Stimulated activated CD4-positive, alpha-beta T cell treated with anti-CD3 and anti-CD28 coated beads, Interleukin-12 subunit alpha, Interleukin-12 subunit beta, amount 100 ng/mL, for 48 hours (primary cell): ENCODE measurements at places on chromosomes 3 and 15.

DNA sequence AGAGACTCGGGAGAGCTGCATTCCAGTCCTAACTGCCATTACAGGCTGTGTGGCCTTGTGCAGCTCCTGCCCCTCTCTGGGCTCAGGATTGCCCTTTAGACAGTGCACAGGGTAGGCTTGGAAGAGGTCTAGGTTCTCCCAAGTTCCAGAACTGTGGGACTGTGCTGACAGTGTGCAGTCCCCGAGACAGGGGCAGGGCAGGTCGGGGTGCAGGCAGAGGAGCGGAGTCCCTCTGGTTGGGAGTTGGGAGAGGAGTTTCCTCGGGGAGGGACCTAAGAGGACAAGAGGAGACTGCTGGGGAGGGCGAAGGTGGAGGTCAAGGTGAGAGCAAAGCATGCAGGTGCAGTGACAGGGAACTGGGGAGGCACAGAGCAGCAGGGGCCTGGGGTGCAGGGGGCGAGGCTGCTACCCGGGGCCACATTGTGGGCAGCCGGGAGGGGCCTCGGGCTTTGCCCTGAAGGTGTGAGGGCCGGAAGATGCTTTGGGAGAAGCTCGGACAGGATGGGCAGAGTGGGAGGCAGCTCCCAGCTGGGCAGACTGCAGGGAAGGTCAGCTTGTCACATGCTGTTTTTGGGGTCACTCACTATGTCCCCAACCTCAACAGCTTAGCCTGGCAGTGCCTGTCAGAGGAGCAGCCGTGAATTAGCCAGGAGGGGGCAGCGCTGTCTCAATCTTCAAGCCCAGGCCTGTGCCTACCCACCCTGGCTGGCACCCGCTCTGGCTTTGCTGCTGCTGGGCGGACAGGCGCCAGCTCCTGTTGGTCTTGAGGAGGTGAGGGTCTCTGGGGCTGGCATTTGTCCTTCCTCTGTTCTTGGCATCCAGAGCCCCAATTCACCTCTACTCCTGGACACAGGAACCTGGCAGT is 15.4 kb upstream of the CSPG4 start:
- peak; percentile 52 for DNase-seq

DNA sequence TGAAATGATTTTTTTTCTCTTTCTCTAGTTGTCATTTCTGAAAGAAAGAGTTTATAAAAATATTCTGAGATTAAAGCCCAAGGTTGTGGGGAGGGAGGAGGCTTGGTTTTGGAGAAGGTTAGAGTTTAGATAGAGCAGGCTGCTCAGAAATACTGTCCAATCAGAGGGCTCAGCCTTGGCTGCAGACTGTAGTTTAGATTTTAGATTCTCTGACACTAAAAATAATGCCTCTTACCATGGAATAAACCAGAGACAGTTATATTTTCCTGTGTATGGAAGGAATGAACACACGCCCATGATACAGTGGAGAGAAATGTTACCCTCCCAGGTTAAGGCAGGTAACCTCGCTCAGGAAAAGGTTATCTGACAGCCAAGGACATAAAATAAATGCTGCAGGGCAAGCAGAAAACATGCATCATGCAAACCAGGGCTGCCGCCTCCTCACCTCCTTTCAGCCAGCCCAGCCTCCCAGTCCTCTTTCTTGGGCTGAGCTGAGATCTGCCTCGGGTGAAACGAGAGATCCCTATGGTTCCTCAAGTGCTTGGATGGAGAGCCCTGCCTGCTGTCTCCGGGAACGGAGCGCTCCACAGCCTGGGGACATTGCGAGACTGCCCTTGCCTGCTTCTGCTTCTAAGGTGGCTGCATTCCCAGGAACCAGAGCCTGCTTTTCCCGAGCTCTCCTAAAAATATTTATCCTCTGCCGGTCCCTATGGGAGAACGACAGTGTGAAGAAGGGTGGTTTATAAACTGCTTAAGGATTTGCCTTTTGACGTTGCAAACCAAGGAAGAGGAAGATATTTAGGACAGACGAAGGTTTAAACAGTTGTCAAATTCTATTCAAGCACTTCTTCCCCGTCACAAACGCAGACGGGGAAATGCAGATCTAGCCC is 848 bp downstream of the NCEH1 start:
- no peak for DNase-seq

GRCh38 chr15:75090388-75090734 is 67.0 kb downstream of the PPCDC start:
- DNase-seq = no peak

DNA sequence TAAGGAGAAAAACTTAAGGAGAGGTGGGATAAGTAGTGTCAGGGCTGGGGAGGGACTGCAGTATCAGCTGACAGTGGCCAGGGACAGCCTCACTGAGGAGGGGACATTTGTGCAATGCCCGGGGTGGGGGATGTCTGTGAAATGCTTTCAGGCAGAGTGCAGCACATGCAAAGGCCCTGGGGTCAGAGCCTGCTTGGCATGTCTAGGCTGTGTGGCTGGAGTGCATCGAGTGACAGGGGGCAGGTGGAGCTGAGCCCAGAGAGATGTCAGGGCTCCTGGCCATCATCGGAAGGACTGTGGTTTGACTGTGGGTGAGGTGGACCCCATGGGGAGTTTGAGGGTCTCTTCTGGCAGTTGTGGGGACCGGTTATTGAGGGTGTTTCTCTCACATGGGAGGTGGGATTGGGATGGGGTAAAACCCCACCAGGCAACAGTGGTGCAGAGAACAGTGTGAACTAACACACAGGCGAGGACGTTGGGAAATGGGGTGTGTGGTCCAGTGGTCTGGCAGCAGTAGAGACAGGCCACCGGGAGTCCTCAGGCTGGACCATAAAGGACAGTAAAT is 61.2 kb downstream of the FBLN2 start:
- DNase-seq = no peak

GRCh38 chr3:172042136-172042662 is 2.8 kb downstream of the FNDC3B start:
- no peak for DNase-seq

GRCh38 chr3:157471064-157471463 is 32.2 kb downstream of the VEPH1 start:
- DNase-seq = no peak

GRCh38 chr3:115666920-115667737 is 43.8 kb downstream of the GAP43 start:
- no peak for DNase-seq

DNA sequence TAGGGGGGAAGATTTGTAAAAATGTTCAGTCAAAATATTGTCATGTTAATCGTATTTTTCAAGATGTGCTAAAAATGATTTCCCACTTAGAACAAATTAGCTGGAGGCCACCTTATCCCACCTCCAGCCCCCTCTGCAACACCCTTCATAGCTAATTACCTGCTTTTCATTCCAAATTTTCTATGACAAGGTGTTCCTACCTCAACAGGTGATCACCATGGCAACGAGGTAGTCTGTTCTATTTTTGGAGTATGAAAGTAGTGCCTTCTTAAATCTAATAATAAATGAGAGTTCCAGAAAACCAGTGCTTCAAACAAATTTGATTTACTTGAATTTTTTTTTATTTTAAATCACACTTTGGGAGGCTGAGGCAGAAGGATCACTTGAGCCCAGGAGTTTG is 149.8 kb downstream of the FNDC3B start:
- no peak for DNase-seq

DNA sequence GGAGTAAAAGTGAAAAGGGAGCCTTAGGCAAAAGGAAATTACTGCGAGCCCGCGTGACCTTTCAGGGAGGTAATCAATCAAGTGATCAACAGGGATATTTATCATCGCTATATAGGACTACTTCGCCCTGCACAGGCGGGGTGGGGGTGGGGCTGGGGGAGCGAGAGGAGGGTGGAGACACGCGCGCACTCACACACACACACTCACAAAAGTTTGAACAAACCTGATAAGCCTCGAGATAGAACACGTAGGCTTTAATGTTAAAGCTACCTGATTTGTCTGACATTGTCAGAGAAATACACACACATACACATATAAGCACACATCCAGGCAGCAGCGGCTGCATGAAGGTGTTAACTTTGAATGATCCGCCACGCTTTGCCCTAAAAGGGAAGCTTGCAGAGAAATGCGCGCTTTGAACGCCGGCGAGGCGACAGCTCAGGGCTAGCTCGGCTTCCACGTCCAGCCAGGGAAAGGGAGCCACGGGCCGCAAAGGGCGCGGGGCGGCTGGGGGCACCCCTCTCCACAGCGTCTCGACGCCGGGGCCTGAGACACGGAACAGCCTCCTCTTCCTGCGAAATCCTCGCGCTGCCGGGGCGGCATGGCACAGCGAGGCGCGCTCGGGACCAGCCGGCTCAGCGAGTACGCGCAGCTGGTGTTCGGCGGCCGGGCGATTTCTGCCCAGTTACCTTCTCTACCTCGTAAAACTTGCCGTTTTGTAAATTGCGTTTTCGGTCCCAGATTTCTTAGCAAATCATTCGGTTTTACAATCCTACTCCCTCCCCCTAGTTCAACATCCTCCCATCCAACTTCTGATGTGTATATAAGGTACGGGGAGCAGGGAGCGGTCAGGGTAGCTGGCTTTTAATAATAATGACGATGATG is 4.8 kb upstream of the MECOM start:
- no peak for DNase-seq
